ENCODE measurements at places on chromosomes 11 and 22. TPM values are rescaled to one million over a fixed set of nuclear protein-coding genes. Genes with fewer than 3 reads are reported as not detected.

Gene OR52M1
- not detected for total RNA-seq

Gene PEX26
- total RNA-seq, result 15.6 TPM

- DNase-seq, result no peak
Observed at GRCh38 chr11:115539844-115540243, 35.6 kb upstream of the CADM1 start.

DNA sequence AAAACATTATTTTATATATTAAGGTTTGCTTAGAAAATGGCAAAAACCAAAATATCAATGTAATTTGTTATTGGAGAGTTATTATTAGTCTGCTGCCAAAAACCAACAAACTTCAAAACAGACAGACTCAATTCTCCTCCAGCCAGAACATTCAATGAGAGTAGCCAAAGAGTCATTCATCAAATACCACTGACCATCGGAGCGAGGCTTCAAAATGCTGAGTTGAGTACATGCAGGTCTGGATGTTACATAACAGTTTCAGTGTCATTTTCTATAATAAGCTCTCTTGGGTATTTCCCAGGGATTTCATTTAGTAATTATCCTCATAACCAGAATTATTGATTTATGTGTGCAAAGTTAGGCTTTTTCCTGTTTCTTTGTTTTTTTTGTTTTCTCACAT is 42.6 kb downstream of the CHST1 start:
- DNase-seq, result no peak
